Endodermal cell (in vitro differentiated cells): ENCODE measurements at places on chromosomes 1 and 21. TPM values are rescaled to one million over a fixed set of nuclear protein-coding genes. Genes with fewer than 3 reads are reported as not detected.

Gene ACKR1
- not detected in 2 replicates for total RNA-seq

Gene CALML6
- 0.89 to 1.2 TPM (median 0.97 TPM) in 3 replicates for total RNA-seq

DNA sequence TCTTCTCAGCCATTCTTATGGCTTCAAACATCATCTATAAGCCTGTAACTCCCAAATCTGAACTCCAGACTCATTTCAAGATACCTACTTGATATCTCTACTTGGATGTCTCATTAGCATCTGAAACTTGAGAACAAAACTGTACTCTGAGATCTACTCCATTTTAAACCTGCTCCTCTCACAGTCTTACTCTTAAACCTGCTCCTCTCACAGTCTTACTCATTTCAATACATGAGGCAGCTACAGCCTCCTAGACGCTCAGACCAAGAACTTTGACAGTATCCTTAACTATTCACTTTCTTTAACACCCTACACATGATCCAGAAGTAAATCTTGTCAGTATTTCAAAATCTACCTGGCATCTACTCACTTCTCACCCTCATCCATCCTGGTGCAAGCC lies 54.3 kb downstream of the NBPF6 start:
- no peaks in the 10 kb centered on the region for H3K27me3 ChIP-seq
- no peak for DNase-seq
- H3K27ac ChIP-seq: no peak overlapping the region

- no peak overlapping the region for H3K27ac ChIP-seq
- H3K36me3 ChIP-seq: no peaks in the 10 kb centered on the region
- H3K4me1 ChIP-seq: no peaks in the 10 kb centered on the region
- H3K27me3 ChIP-seq: no peaks in the 10 kb centered on the region
Measured at GRCh38 chr21:37654596-37654995, 261.7 kb downstream of the KCNJ6 start.

GRCh38 chr1:114023377-114023776 lies 44.1 kb downstream of the OLFML3 start:
- peaks cover 24% of the 10 kb centered on the region for H3K27me3 ChIP-seq
- no peaks in the 10 kb centered on the region for H3K36me3 ChIP-seq
- no peak overlapping the region for H3K27ac ChIP-seq
- no peak for DNase-seq
